ENCODE measurements at places on chromosomes 11 and 22.

- no peak for DNase-seq
Measured at GRCh38 chr11:64614917-64615316, 23.9 kb downstream of the SLC22A12 start.

- no peak for DNase-seq
Measured at GRCh38 chr22:42190274-42190673, 59.7 kb upstream of the CYP2D6 start.

- DNase-seq, result peak; percentile 82
Measured at GRCh38 chr22:39534591-39535356, 2.2 kb upstream of the RPS19BP1 start.

GRCh38 chr11:125141178-125141577 is 23.4 kb upstream of the PKNOX2 start:
- DNase-seq, result no peak

- DNase-seq, result no peak
Measured at GRCh38 chr11:65445604-65446445, 23.2 kb downstream of the NEAT1 start.

- DNase-seq, result no peak
Measured at GRCh38 chr11:70226183-70226582, 23.1 kb downstream of the FADD start.

DNA sequence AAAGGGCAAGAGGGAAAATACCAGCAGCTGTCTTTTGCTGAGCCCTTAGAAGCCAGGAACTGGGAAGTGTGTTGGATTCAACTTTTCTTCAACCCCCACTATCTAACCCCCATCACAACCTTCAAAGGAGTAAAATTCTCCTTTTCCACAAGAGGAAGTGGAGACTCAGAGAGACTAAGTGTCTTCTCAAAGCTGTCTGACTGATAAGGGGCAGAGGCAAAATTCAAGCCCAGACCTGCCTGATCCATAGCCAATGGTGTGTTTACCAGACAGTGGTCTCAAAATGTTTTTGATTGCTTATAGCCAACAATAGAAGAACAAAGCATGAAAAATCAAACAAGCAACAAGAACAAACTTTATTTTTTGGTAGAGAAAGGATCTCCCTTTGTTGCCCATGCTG is 707.0 kb downstream of the NTM start:
- DNase-seq, result no peak

- DNase-seq, result no peak
Measured at GRCh38 chr22:41885516-41885915, 29.4 kb downstream of the SHISA8 start.

DNA sequence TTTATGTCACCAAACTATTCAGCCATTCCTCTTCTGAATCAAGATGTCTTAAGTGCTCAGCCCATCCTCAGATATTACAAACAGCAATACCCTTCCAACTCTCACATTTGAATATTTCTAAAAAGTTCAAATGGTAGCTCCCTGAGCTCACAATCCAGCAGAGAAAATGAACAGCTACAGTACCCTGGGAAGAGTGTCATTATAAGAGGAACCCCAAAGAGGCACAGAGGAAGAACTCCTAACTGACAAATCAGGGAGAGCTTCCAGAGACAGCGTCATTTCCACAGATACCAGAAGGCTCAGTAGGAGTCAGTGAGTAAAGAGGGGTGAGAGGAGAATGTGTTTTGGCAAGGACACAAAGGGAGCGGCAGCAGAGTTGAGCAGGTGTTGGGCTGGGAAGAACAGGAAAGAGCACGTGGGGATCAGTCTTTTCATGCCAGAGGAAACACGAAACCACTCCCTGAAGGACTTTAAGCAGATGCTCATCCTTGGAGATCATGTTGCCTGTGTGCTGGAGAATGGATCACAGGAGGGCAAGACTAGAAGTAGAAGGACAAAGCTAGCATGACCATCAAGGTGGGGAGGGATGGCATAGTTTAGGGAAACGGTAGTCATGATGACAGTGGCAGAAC is 4.3 kb downstream of the CLTCL1 start:
- DNase-seq, result no peak

DNA sequence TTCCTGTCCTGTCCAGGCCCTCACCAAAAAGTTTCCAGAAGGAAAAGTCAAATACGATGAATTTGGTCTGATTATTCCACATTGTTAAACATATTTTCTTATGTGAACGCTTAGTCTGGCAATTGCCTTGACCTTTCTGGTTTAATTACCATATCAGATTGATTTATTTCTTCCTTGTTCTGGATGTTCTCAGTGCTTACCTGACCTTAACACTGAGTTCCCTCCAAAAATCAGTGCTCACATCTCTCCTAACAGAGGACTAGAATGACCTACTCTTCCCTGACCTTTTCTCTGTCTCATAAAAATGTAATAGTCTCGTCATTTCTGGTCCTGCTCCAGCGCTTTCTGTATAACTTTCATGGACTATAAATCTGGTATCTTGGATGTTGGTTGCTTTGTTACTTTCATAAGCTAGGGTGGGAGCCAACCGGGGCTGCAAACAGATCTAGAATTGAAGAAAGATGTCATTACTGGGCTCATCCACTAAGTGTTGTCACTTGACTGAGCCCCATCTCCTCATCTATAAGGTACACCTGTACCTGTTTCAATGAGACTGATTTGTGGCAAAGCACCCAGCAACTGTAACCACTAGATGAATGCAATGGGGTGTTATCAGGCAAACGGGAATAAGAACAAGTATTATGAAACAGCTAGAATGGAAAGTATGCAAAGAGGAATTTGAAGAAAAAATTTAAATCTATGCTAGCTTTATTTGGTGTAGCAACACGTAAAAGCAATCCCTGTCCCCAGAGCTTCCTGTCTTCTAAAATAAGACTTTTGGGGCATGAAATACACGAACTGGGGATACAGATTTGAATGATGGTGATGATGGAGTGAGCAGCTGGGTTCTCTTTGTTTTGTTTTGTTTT is 2.4 kb downstream of the FADS2 start:
- peak; percentile 52 for DNase-seq
